ENCODE measurements at places on chromosomes 13 and 19.

DNA sequence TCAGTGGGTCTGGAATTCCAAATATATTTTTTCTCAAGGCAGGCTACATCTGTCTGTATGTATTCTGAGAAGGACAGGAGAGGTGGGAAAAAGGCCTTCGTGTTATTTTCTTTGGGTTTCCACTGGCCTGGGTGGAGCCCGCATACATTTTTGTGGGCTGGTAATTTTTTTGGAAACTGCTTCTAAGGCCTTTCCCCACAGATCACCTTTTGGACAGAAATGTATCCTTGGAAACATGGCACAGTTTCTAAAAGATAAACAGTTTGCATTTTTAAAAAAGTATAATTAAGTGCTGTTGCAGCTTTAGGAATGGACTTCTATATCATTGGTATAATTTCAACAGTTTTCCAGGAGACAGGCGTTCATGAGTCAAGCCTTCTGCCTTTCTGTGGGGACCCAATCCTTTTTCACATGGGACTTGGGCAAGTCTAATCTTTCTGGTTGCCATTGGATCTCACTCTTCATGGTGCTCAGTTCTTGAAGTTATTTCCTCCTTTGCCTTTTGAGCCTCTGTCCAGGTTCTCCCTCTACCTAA, 8.9 kb downstream of the RFX2 start:
- DNase-seq = no peak

GRCh38 chr19:11191934-11192333, 5.4 kb downstream of the KANK2 start:
- DNase-seq = no peak

GRCh38 chr19:7356899-7357627, 8.3 kb downstream of the ARHGEF18 start:
- no peak for DNase-seq

DNA sequence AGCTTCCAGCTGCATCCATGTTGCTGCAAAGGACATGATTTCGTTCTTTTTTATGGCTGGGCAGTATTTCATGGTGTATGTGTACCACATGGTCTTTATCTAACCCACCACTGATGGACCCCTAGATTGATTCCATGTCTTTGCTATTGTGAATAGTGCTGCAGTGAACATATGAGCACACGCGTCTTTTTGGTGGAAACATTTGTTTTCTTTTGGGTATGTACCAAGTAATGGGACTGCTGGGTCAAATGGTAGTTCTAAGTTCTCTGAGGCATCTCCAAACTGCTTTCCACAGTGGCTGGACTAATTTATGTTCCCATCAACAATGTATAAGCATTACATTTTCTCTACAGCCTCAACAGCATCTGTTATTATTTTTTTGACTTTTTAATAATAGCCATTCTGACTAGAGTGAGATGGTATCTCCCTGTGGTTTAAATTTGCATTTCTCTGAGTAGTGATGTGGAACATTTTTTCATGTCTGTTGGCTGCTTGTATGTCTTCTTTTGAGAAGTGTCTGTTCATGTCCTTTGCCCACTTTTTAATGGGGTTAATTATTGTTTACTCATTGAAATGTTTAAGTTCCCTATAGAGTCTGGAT, 6.8 kb upstream of the UBE2L5 start:
- DNase-seq = no peak

DNA sequence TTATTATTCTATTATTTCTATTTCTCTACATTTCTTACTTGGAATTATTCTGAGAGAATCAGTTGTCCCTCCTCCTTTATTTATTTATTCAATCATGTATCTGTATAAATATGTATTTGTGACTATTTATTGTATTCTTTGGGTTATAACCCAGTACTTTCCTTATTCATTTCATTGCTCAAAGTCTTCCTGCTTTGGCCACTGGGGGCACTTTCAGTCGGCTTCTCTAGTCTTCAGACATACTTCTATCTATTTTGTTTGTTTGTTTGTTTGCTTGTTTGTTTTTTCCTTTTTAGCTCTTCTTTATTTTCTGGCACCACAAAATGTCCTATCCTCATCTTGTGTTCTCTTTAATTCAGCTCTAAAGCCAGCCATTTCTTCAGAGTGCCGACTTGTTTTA, 260.4 kb downstream of the NALCN start:
- DNase-seq = no peak

DNA sequence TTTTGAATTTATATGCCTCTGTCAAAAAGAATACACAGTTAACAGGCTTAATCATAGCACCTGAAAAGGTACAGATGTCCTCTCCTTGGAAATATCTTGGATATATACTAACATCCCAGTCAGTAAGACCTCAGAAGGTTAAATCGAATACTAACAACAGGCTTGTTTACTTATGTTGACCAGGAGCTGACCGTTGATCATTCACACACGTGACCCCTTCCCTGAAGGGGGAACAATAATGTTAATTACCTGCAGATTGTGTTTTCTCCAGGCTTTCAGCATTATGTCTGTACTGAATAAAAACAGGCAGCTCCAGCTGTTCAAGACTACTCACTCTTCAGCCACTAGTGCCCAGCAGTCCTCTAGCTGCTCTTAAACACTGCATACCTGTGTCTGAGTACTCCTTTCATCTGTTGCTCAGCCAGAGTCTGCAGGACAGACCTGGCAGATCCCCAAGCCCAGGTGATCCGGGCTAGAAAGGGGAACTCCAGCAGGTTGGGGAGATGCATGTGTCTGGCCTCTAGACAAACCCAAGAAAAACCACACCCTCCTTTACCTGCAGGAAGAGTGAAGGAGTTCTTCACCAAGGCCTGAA, 163.9 kb downstream of the RNF17 start:
- DNase-seq = no peak

- no peak for DNase-seq
These were observed 460 bp upstream of the ZNF155 start for GRCh38 chr19:43983544-43983911.

DNA sequence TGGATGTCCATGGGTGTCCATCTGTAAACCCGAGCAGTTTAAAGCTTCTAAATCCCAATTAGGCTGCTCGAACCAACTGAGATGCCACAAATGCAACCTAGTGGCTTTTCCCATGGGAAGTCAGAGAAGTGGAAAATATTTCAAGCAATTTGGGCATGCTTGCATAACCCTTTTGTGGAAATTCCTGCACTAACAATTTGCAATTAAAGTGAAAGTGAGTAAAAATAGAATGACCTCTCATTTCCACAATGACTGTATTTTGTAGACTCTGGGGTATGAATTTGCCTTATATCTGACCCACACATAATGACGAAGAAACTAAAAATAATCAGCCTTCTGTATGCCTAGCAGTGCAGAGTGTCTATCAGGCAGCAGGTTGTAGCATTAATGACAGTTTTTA, 91.8 kb upstream of the TSC22D1 start:
- no peak for DNase-seq

- DNase-seq = peak; percentile 50
These were observed 54.5 kb downstream of the TSSK6 start for GRCh38 chr19:19460761-19461265.

DNA sequence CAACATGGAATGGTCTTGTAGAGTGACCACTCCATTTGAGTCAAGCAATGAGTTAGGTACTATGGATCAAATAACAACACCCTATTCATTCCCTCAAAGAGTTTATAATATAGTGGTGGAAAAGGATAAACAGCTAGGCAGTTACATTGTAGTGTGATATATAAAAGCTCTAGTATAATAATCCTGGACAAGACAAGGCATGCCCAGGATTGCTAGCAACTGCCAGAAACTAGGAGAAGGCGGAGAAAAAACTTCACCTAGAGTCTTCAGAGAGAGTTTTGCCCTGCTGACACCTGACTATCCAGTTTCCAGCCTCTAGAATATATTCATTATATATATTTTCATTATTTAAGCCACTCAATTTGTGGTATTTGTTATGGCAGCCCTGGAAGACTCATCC, 530.6 kb downstream of the KLF12 start:
- no peak for DNase-seq

DNA sequence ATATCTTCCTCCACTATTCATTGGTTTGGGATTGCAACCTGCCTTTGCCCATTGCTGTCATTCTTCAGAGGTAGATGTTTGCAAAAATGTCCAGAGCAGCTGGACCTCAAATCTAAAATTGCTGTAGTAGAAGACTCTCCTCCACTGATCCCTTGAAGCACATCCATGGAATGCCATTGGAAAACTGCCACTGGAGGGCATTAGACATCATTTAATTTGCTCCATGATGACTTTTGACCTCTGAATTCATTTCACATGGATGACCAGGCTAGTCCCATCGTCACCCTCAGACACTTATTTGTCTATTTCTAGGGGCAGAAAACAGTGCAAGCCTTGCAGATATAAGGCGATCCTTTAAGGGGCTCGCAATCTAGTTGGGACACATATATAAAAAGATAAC, 33.9 kb upstream of the FLT1 start:
- DNase-seq = no peak

GRCh38 chr13:62556978-62557377, 1141.3 kb upstream of the PCDH20 start:
- no peak for DNase-seq

DNA sequence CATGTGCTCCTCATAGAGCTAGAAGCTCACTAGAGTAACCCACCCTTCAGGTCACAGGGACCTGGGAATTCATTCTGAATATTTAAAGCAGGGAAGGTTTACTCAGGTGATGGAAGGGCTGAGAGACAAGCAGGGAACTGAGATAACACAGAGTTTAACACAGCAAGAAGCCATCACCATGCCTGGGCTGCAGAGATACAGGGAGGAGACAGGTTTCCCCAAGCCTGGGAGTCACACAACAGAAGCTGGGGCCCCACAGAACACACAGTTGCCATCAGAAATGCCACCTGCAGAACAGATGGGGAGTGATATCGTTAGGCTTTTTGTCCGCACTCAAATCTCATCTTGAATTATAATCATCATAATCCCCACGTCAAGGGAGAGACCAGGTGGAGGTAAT, 7.9 kb upstream of the CYSLTR2 start:
- no peak for DNase-seq

GRCh38 chr19:5827891-5828660, 11.4 kb downstream of the FUT6 start:
- DNase-seq = peak; percentile 96

DNA sequence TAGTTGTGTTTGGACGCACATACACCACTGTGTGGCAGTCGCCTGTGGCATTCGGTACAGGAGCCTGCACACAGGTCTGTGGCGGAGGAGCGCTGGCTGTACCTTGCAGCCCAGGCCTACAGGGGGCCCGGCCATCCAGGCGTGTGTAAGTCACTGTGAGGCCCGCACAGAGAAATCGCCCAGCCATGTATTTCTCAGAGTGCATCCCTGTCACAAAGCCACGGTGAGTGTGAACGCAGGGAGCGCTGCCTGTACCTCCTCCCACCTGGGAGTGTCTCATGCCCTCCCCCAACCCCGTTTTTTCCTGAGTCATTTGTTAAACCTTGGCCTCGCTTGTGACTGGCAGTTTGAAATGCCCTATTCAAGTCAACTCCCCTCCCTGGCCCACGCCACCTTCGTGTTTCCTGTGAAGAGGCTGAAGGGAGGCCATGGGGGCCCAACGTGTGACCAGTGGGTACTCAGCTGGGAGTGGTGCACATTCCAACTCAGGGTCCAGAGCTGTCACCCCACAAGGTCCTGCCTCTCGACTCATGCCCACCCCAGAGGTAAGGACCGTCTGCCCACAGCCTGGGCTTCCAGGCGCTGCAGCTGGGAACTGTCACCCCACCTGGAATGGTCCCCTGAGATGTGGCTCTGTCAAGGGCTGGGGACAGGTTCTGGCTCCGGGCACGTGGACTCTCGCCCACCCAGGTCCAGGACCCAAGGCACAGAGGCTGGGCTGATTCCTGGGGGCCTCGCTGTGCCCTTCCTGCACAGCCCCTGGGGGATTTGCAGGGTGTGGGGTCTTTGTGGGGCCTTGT, 11.6 kb upstream of the RASA3 start:
- no peak for DNase-seq
